Activated B cell treated with CpG ODN at 0.5 μM for 24 hours (primary cell): ENCODE measurements at places on chromosomes 2 and 18. TPM values are rescaled to one million over a fixed set of nuclear protein-coding genes. Genes with fewer than 3 reads are reported as not detected.

GRCh38 chr18:63264871-63265270 lies 54.7 kb downstream of the BCL2 start:
- no peak for DNase-seq

GRCh38 chr18:8506251-8507049 lies 102.8 kb upstream of the RAB12 start:
- DNase-seq: no peak

- DNase-seq: no peak
Measured at GRCh38 chr2:240894006-240894405, 1.9 kb downstream of the MAB21L4 start.

- no peak for DNase-seq
Measured at GRCh38 chr2:77007686-77008085, 514.5 kb downstream of the LRRTM4 start.

DNA sequence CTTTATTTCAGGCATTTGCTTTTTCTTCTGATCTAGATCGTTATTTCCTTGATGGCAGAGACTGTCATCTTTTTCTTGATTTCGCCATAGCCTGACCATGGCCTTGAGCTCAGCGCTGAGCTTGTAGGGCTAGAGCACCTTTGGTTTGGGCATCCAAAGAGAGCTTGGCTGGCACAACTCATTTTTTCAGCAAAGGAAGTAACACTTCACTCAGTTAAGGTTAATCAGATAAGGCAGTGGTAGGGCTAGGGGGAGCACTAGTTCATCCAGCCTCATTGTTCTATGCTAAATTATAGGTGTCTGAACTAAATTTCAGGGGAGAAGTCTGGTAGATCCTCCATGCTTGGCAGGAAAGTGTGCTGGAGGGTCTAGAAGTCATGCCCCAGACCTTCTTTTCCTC lies 125.0 kb downstream of the SETBP1 start:
- no peak for DNase-seq

DNA sequence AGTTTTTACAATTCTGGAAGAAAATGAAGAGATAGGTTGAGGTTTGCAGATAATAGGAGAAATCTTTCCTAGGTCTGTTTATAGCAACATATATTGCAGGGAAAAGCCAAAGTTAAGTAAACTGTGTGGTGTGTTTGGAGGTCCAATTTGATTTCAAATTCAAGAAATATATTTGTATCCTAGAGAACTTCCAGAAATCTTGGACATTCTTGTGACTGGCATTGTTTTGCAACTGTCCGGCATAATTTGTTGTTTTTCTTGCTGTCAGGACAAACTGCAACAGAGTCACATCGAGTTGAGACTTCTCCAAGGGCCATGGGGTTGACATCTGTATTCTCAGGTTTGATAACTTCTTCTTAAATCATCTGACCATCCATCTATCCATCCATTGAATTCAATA lies 170.9 kb upstream of the ZEB2 start:
- DNase-seq: no peak

DNA sequence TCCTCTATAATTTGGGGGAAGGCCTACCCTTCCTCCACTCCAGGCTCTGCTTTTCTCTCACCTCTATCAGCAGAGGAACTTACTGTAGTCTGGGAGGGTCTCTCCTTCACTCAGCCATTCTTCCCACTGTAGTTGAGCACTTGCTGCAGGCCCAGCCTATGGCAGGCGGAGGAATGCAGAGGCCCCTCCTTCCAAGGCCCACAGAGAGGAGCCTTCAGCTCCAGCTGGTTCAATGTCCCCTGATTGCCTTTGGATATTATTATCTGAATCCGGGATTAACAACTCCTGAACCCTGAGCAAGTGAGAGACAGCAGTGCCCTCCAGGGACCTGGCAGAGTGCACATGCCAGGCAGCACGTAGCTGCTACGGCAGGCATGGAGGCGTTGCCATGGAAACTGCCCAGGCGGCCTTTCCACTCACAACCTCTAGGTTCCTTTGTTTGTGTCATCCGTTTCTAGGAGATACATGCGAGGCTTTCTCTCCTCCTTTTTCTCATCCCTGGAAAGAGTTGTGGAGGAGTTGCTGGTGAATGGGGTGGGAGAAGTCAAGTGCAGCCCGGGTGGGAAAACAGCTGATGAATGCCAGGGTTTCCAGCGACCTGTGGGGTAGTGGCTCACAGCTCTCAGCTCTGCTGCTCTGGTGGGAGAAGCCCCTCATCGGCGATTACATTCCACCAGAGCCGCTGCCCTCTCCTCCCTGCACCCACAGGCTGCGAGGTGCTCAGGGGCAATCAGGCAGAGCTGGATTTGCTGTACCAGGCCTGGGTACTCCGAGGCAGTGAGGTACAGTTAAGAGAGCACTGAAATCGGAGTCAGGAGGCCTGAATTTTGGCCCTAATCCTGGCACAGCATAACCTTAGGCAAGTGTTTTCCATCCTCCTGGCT lies 55.3 kb upstream of the HK2 start:
- no peak for DNase-seq

DNA sequence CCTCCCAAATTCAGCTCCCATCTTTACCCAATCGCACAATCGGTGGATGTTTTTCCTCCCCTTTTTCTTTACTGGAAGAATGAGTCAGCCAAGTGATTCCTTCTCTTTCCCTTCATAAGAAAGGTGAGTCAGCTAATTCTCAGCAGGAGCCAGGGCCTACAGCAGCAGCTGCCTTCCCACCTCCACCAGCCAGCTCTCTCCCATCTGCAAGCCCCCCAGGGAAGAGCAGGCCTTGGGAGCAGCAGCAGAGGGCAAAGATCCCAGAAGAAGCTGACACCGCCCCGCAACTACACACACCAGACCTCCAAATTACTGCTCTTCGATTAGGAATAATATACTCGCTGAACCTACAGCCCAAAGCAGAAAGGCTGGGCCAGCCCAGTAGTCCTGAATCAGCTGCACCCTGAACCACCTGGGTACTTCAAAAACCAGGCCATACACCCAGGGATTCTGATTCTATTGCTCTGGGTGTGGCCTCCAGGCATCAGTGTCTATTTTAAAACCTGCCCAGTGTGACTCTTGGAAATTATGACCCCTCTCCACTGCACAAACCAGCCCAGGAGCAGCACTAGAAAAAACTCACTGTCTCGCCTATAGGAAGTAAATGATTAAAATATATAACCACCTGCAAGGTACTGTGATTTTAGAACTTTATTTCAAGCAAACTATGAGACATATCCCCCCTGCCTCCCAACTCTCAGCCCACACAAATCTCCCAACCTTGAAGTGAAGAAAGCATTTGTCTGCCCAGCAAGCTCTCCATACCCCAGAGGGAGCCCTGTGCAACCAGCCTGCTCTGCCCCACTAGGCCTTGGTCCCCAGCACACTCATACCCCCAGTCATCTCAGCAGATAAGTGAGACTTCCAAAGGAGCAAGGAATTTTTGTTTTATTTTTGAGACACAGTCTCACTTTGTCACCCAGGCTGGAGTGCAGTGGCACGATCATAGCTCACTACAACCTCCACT lies 7.3 kb downstream of the SFXN5 start:
- DNase-seq: no peak

GRCh38 chr2:40260437-40260836 lies 191.5 kb downstream of the SLC8A1 start:
- DNase-seq: no peak

DNA sequence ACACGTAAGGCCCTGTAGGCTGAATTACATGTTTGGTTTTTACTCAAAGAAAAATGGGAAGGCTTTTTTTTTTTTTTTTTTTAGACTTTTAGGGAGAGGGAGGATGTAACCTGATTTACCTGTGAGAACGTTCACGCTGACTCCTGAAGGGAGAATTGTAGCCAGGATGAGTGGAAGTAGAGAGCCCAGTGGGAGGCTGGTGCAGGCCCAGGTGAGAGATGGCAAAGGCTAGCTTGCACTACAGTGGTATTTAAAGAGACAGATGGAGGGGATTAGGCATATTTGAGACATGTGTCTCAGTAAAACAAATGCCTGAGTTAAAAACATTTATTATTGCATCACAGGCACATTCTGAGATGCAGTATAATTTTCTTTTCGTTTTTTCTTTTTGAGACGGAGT lies 107.9 kb downstream of the CCDC85A start:
- DNase-seq: no peak

- DNase-seq: no peak
Measured at GRCh38 chr2:42741140-42741539, 22.8 kb downstream of the OXER1 start.

DNA sequence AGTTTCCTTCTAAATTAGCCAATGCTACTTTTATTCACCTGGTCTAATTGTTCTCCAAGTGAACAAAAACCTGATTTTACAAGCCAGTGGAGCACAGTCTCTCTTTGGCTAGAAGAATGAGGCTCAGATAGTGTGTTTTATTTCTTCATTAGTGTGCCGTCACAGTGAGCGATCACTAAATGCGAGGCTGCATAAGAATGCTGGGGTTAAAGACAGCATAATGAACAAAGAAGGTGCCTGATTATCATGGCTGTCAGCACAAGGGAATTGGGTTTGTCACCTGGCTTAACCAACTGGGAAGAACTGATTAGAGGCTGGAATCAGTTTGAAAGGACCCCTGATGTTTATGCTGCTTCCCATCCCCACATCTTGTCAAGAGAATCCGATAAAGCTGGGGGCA lies 76.4 kb downstream of the EPHA4 start:
- no peak for DNase-seq

DNA sequence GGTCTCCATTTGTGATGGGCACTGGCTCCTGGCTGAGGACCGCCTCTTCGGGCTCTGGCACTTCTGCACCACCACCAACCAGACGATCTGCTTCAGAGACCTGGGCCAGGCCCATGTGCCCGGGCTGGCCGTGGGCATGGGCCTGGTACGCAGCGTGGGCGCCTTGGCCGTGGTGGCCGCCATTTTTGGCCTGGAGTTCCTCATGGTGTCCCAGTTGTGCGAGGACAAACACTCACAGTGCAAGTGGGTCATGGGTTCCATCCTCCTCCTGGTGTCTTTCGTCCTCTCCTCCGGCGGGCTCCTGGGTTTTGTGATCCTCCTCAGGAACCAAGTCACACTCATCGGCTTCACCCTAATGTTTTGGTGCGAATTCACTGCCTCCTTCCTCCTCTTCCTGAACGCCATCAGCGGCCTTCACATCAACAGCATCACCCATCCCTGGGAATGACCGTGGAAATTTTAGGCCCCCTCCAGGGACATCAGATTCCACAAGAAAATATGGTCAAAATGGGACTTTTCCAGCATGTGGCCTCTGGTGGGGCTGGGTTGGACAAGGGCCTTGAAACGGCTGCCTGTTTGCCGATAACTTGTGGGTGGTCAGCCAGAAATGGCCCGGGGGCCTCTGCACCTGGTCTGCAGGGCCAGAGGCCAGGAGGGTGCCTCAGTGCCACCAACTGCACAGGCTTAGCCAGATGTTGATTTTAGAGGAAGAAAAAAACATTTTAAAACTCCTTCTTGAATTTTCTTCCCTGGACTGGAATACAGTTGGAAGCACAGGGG lies 5.5 kb downstream of the TMEM37 start:
- no peak for DNase-seq

GRCh38 chr2:215486291-215487001 lies 50.6 kb upstream of the FN1 start:
- no peak for DNase-seq

GRCh38 chr18:32355896-32356295 lies 114.8 kb downstream of the GAREM1 start:
- DNase-seq: no peak

DNA sequence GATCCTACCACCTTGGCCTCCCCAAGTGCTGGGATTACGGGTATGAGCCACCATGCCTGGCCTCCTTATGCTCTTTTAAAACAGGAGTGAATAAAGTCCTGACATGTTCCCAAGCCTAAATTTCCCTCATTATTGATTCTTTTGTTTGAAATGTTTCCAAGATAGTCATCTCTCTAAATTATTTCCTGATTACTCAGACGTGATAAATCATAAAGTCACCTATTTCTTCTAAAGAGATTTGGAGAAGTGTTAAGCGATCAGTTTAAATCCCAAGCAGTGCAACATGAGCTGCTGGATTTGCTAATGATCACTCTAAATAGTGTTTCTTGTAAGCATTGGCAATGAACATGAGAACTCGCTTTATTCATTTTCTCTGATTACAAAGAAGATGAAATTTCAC lies 51.8 kb downstream of the PMAIP1 start:
- DNase-seq: no peak

- no peak for DNase-seq
Measured at GRCh38 chr18:25186871-25187270, 165.1 kb downstream of the ZNF521 start.

- DNase-seq: no peak
Measured at GRCh38 chr2:118417406-118418120, 329.3 kb downstream of the INSIG2 start.

GRCh38 chr18:44862112-44862511 lies 181.4 kb downstream of the SETBP1 start:
- no peak for DNase-seq

- DNase-seq: no peak
Measured at GRCh38 chr2:41963661-41964525, 83.9 kb upstream of the PKDCC start.

DNA sequence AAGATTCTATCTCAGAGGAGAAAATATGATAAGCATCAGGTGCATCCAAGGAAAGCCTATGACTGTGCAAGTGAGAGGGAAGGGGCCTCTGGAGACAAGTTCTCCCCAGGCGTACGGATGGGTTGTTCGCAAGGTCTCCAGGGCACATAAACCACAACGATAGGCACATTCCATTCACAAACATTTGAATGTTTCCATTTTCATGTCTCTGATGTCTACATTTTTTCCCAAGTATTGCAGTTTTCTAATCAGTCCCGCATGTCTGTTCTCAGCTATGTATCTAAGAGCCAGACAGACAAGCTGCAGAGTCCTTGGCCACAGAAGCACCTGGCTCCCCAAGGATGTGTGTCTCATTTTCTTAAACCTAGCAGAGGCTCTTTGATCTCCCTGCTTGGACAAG lies 28.0 kb downstream of the OSR1 start:
- no peak for DNase-seq

CCDC74B gene
- 0.24 and 0.93 TPM in 2 replicates for total RNA-seq

KCNK3 gene
- not detected in 2 replicates for total RNA-seq

SCYGR8 gene
- total RNA-seq: not detected in 2 replicates

PROM2 gene
- total RNA-seq: 0.12 and 0.93 TPM in 2 replicates

RPE gene
- total RNA-seq: 43.3 and 54.7 TPM in 2 replicates

ESPNL gene
- total RNA-seq: 0.27 and 0.42 TPM in 2 replicates

CRIM1 gene
- total RNA-seq: 0.58 and 0.71 TPM in 2 replicates
